ENCODE measurements at places on chromosomes 7 and 10.

DNA sequence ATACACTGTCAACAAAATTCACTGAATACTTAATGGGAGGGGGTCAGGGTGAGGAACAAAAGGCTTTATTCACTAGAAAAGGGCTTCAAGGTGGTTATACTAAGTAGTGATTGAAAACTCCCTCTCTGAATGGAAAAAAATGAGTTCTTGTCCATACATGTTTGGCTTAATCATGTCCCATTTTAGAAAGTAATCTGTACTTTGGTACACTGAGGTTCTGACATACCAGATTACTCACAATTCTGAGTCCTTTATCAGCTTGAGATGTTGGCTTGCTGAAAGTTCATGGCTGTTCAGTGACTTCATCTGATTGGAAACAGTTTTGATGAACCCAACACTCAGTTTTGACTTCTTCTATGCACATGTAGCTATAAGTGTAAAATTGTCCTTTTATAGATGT, 12.8 kb upstream of the NOBOX start:
- DNase-seq: no peak

DNA sequence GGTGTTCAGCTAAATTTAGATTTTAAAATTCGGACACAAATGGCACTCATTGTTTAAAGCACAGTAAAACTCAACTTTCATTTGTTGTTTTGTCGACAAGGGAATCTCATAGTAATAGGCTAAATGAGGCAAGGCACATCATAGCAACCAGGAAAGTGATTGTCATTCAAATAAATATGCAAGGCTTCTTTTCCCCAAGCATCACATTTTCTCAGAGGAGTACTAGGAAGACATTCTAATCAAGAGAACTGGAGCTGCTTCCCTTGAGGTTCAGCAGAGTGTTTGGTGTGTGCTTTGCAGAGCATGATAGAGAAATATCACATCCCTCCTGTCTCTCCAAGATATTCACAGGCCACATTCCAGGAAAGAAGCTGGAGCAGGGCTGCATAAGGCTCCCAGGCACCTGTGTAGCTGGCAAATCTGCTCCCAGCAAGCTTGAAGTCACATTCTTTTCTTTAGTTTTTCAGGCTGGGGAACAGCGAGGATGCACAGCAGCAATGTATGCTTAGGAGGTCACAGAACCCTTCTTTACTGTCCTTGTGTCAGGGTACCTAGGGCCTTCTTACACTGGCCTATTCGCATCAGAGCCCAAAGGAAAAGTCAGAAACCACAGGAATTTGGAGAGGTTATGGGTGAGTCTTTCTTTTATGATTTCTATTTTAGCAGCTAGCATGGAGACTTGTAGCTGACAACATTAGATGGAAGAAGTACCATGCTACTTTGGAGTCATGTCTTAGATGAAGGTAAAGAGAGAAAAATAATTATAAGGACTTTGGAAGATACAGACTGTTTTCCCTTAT, 95.9 kb upstream of the HDAC9 start:
- no peak for DNase-seq

DNA sequence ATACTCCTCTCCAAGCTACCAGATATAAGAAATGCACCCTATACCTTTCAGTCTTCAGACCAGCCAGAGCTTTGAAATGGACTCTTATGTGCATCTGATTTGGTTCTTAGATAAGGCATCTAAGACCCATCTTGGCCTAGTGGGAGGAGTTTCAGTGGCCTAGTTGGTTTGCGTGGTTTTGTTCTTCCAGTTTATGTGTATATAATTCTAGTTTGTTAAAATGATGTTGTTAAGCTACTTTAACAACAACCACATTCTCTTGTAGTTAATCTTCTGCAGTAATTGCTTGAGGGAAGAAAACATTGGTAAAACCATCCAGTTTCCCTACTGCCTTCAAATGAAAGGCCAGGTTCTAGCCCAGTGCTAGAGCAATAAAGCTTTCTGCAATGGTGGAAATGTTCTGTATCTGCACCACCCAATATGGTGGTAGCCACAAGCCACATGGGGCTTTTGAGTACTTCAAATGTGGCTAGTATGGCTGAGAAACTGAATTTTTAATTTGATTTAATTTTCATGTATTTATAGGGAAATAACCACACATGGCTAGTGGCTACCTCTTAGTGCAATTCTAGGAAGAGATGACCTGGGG, 66.3 kb downstream of the KLHDC10 start:
- no peak for DNase-seq

DNA sequence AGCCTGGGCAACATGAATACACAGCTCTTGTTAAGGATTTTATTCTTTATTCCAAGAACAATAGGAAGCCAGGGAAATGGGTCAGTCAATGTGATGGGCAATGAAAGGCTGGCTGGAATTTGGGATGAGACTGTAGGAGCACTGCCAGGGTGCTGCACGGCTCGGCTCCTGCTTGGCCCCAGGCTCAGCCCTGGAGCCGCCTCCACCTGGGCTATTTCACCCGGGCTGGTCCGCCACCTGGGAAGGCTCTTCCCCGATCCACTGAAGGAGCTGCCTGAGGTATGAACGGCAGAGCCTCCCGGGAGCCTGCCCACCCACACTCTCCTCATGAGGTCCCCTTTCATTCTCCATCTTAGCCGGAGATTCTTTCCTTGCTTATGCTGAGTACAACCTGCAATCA, 80.4 kb upstream of the KMT2C start:
- no peak for DNase-seq

- peak; percentile 38 for DNase-seq
Observed at GRCh38 chr7:92813390-92814024, 22.9 kb downstream of the CDK6 start.

- no peak for DNase-seq
Observed at GRCh38 chr10:113594652-113595051, 41.8 kb downstream of the HABP2 start.

All from NB4 (cell line).